ENCODE measurements at places on chromosomes 5 and 9.

- no peak for DNase-seq
Measured at GRCh38 chr9:115525111-115526058, 407.4 kb upstream of the TNC start.

DNA sequence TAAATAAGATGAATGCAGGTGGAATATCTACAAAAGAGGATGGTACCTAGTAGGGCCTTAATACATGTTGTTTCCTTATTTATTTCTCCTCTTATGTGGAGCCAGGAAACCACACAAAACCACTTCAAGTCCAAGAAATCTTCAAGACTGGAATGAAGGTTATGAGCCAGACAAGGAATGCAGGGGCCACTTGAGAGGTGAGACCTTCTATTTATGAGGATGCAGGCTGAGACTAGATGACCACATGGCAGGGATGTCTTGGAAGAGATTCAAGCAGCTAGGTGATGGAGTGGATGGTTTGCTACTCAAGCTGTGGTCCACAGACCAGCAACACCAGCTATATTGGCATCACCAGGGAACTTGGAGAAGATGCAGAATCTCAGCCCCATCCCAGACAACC lies 92.2 kb downstream of the TNC start:
- DNase-seq, result no peak

GRCh38 chr5:127696683-127697082 lies 6.5 kb upstream of the CCDC192 start:
- DNase-seq, result no peak

- DNase-seq, result no peak
Measured at GRCh38 chr9:16171911-16172310, 619.1 kb downstream of the CCDC171 start.

- no peak for DNase-seq
Measured at GRCh38 chr9:17839776-17840175, 260.9 kb downstream of the SH3GL2 start.

- no peak for DNase-seq
Measured at GRCh38 chr5:135133698-135134515, 99.9 kb upstream of the PITX1 start.

- peak; percentile 71 for DNase-seq
Measured at GRCh38 chr9:21688108-21689102, 114.0 kb upstream of the MTAP start.

DNA sequence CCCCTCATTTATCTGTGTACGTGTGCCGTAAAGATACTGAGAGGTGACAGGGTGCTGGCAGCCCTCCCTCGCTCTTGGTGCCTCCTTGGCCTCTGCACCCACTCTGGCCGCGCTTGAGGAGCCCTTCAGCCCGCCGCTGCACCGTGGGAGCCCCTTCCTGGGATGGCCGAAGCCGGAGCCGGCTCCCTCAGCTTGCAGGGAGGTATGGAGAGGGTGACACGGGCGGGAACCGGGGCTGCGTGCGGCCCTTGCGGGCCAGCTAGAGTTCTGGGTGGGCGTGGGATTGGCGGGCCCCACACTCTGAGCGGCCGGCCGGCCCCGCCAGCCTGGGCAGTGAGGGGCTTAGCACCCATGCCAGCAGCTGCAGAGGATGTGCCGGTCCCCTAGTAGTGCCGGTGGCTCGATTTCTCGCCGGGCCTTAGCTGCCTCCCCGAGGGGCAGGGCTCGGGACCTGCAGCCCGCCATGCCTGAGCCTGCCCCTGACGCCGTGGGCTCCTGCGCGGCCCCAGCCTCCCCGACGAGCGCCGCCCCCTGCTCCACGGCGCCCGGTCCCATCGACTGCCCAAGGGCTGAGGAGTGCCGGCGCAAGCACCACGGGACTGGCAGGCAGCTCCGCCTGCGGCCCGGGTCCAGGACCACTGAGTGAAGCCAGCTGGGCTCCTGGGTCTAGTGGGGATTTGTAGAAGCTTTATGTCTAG lies 21.6 kb downstream of the NKX2-5 start:
- DNase-seq, result no peak

DNA sequence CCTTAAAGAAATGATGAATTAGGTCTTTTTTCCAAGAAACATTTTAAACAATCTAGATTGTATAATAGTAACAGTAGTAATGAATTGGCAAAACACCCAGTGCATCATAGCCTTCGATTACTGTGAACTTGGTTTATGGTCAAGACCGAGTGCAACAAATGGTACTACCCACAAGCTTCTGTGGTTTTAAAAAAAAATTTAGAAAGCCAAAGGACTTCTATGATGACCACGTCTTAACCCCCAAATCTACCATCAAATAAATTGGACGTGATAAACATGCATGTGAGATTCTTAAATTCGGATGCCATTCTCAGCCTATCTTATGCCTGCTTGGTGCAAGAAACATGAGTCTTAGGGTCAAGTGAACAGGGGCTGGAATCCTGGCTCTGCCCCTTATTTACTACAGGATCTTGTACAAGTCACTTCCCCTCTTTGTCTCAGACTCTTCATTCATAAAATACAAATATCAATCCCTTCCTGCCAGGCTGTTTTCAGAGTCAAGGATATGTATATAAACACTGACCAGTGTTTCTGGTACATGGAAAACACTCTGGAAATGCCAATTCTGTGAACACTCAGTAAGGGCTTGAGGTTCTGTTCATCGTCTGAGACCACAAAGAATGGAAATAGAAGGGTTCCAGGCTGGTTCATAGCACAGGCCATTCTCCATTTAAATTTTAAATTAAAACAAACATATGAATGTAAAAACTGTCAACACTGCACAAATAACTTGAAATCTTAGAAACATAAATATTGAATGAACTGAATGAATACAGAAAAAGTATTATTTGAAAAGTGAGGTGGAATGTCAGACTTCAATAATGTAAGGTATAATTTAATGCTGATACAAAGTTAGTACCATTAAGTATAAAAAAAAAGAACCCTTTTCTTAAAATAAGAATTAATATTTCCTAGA lies 107.8 kb downstream of the NR6A1 start:
- no peak for DNase-seq

GRCh38 chr5:78809444-78809843 lies 160.9 kb upstream of the LHFPL2 start:
- DNase-seq, result no peak

DNA sequence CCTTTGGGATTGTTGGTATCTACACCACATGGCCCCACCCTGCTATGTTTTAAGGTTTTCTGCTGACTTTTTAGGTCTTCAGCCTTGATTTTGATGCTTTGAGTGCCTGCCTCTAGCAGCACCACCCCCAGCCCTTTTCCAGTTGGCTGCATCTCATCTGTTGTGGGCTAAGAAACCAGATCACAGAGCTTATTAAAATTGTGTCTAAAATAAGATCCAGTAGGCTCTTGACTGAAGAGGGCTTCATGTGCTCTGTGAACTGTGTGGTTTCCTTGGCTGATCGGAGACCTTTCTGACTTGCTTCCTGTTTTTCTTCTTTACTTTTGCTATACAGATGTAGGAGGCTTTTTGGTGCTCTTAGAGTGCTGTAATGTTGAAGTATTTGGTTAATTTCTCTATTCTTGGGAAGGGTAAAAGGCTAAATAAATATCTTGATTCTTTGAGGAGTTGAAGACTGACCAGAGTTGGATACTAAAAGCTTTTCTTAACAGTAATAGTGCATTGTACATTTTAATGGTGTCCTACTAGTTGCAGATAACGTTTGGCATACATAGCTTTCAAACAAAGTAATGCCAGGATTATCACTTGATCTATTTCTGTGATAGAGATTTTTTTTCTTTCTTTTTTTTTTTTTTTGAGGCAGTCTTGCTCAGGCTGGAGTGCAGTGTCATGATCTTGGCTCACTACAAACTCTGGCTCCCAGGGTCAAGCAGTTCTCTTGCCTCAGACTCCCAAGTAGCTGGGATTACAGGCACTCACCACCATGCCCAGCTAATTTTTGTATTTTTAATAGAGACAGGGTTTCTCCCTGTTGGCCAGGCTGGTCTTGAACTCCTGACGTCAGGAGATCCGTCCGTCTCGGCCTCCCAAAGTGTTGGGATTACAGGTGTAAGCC lies 4.5 kb downstream of the UBE2D2 start:
- peak; percentile 22 for DNase-seq

GRCh38 chr5:137611011-137611580 lies 112.0 kb upstream of the SPOCK1 start:
- DNase-seq, result no peak

- DNase-seq, result no peak
Measured at GRCh38 chr5:167967494-167968177, 323.8 kb upstream of the WWC1 start.

GRCh38 chr5:135322744-135323143 lies 76.3 kb downstream of the MACROH2A1 start:
- DNase-seq, result no peak

DNA sequence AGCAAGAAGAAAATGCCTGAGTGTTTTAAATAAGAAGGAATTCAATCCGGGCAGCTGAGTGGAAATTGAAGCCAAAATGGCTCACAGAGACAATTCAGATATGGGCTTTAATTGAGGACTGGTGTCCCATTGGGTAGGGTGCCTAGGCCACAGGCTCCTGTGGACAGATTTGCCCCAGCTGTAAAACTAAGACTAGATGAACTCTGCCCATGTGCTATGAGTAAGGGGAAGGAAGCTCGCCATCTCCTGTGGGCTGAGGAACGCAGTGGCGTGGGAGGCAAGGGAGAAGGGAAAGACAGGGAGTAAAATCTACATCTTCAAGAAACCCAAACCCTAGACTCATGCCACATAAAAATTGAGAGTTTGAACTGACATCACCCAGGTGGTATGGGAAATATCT lies 66.1 kb downstream of the KLHL3 start:
- no peak for DNase-seq

- DNase-seq, result no peak
Measured at GRCh38 chr5:83251849-83252248, 174.5 kb downstream of the XRCC4 start.

- DNase-seq, result no peak
Measured at GRCh38 chr5:140647042-140647419, 399 bp downstream of the NDUFA2 start.

DNA sequence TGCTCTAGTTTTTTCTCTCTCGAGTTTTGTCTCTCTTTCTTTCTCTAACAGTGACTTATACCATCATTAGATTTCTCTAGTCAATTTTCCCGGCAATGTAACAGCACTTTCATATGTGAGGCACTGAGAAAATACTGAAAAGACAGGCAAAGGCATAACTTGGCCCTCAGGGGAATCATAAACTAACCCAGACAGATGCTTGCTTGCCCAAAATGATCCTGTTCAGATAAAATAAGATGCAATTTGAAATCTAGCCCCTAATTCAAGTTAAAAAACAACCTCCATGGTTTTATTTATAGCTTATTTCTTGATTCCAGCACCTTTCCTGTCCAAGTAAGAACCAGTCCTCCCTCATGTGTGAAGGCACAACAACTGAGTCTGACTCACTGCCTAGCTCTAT lies 294.6 kb downstream of the GAS1 start:
- DNase-seq, result no peak

DNA sequence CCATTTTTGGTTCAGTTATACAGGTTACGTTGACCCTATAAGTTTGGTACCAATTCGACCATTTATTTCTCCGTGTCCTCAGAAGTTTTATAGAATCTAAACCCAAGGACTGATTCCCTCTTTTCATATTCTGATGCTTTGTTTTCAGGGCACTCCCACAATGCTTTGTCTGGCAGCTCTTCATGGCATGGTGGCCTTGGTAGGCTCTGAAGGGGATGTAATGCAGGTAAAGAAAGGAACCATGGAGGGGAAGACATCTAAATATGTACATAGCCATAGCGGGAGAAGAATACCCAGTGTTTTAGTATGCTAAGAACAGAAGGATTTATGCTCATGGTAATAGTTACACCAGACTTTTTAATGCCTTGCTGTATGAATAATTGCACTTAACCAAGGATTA lies 82.7 kb downstream of the HACD4 start:
- no peak for DNase-seq

DNA sequence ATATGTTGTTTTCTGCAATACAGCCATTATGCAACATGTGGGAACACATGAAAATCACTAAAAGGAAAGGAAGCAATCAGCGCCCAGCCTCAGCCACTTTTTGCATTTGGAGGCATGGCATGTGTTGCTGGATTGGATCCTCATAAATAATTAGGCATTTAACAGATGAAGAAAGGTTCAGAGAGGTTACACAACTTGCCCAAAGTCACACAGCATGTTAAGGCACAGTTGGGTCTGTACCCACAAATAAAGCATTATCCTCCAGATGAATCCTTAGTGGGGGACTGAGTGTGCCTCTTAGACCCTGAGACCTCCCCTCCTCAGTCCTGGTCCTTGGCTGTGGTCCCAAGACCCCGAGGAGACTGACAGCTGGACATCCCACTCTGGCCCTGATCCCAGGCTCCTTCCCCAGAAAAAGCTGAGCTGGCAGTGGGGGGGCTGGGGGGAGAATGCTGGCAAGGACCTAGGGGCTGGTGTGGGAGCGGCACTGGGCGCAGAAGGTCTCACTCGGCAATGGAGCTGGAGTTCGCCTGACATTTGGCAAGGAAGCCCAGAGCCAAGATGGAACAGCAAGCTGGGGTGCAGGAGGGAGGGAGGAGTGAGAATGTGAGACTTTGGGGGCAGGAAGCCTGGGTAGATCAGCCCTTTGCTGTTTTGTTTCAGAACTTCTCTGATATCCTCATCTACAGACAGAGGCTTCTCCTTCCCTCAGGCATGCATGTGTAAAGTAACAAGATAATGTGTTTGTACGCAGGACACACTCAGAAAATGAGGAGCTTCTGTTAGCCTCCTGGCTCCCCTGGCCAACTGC lies 6.9 kb upstream of the AKNA start:
- DNase-seq, result no peak

DNA sequence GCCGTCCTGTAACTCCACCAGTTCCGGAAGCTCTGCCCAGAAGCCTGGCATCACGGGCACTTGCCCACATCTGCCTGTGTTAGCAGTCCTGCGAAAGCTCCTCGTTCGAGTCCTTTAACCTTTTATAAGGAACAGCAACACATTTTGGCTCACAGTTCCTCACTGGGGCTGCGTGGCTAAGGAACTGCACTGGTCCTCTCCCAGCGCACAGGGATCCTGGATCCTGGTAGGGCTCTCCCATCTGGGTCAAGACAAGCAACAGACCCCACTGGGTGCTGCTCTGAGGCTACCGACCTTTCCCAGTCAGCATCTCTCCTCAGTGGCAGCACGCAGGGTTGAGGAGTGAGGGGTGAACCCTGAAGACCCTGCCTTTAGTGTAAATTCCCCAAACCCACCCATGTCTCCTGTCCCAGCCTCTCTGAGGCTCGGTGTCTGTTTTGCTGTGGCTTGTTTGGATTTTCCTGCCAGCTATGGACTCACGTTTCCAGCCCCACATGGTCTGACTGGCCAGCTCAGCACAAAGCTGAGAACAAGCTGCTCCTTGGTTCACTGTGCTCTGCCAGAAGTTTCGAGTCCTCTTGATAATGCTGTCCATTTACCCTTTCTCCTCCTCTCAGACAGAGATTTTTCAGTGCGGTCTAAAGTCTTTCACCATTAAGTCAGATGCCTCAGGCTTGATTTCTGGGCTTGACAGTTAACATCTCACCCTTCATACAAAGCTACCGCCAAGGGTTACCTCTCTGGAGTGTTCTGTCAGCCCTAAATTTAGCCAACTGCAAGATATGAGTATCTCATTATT lies 80.0 kb downstream of the AK8 start:
- DNase-seq, result no peak

Data from AG09319 (cell line).